Fibroblast of skin of abdomen (primary cell): ENCODE measurements at places on chromosomes 11 and 22.

DNA sequence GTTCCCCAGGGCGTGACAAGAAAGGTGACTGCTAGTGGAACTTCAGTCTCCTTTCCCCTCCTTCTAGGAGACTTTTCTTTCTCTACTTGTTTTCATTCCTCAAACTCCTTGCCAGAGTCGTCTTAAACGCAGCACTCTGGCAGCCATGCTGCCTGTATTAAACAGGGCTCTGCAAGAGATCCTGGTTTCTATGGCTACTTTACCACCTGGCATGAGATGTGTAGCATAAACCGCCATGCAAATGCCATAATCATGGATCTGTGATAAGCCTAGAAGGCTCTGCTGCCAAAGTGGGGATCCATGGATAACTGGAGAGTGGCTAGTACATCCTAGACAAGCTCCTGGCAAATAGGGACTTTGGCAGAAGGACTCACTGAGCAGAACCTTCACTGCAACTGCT is 321.1 kb downstream of the CADM1 start:
- no peak for DNase-seq

DNA sequence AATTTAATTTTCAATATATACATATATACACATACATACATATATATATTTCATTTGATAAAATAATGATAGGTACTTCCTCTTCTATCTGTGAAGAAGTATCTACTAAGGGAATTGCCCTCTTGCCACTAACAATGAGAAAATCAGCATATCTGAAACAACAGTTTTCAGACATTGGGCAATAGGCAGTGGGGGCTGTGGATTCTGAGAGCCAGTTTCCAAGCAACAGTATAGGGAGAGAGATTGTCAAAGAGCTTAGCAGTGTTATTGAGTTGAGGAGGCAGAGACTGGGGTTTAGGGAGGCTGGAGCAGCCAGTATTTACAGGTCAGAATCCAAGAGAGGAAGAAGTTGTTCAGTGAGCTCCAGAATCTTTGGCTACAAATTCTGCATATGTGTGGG is 119.3 kb downstream of the ARFGAP2 start:
- no peak for DNase-seq

DNA sequence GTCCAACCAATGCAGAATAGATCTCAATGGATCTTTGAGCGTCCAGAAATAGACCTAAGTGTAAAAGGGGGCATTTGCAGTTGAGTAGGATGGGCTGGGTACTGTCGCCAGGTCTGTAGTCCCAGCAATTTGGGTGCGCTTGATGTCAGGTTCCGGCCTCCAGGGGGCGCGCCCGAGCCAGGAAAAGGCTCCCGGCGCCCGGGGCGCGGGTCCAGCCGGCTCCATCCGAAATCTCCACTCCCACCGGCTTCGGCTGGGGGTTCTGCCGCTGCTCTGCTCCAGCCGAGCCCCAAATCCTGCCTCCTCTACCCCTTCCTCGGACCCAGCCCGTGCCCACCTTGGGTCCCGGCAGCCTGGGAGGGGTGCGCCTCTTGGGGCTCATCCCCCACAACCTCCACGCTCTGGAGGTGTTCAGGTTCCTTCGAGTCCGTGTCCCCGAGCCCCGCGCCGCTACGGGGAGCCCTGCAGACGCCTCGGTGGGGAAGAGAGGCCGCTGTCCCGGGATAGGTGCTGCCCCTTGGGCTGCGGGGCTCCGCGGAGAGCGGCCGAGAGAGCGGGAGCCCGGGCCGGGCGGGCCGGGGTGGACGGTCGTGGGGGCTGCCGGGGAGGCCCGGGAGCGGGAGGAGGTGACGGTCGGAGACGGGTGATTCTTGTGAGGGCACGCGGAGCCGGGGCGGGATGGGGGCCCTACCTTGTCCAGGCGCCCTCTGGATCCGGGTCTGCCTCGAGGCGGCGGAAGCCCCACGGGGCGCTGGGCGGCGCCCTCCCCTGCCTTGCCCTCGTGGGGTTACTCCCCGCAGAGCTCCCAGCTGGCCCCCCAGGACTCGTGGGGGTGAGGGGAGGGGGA is 13.0 kb upstream of the CYB5R3 start:
- DNase-seq: peak; percentile 67

DNA sequence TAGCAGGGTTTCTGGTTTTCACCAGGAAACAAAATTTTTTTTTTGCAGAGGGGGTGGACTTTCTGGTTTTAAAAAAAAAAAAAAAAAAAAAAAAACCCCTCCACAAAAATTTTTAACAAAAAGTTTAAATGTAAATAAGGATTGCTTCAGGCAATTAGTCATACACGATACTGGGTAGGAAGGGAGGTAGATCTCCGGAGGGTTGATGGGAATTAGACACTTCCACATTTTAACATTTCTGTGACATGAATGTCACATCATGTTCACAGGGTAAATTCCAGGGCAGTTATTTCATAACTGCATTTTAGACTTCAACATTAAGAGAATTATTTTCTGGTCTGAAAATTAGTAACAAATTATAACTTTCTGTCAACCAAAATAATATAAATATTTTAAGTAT is 15.9 kb downstream of the NUP98 start:
- DNase-seq: peak; percentile 36

DNA sequence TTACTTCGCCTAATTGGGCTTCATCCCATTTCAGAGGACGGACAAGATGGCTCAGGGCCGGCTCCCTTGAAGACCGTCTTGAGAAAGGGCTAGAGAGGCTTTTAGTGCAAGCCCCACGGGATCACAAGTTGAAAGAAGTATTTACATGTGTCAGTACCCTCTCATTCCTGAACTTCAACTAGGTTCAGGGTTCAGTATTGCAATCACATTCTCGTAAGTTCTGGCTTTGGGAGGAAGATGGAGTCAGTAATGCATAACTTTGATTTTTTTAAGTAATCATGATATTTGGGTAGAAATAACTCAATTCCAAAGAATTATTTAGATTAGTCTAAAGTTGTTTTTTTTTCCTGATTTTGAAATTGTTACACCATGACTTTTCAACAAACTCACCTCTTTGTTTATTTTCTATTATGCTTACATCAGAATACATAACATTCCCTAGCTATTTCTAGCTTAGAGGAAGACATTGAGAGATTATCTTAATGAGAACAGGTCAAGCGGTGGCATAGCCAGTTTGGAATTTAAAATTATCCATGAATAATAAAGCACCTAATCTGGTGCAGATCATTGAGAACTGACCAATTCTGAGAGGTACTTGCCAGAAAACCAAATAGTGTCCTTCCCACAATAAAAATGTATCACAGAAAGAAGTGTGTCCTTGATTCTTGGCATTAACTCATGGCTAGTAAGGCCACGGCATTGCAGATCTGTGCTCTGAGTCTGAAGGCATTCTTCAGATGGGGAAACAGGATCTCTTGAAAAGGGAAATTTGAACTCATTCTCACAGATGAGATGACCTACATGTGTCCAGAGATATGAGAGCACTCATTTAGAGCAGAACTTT is 92.1 kb upstream of the BLID start:
- DNase-seq: peak; percentile 24

- DNase-seq: no peak
Measured at GRCh38 chr11:13473013-13473722, 10.1 kb upstream of the BTBD10 start.

- no peak for DNase-seq
Measured at GRCh38 chr11:121431820-121432526, 20.1 kb upstream of the SORL1 start.

- DNase-seq: peak; percentile 86
Measured at GRCh38 chr11:61922539-61922938, 5.2 kb upstream of the RAB3IL1 start.

DNA sequence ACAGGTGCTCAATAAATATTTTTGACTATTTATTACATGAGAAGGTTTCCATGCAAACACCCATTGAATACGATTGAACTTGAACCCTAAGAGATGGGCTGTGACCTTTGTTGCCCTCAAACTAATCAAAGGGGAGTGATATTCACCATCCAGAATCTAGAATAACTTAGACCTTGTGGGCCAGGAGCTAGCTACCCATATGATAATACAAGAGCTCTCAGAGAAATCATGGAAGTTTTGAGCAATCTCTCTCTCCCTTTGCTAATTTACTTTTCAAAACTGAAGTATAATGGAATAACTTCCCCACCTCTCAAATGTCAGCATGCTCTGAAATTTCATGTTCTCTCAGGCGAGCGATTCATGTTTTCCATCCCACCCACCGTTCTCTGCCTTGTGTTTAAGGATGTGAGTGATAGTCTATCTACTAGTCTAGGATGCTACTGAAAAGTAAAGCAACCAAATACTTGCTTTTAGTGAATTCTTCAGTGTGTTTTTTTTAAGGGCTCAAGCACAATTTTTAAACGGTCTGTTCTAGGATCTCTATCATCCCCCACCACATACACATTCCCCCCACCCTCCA is 33.3 kb downstream of the BARX2 start:
- no peak for DNase-seq

- DNase-seq: peak; percentile 47
Measured at GRCh38 chr11:16935518-16936302, 78.5 kb downstream of the PLEKHA7 start.

DNA sequence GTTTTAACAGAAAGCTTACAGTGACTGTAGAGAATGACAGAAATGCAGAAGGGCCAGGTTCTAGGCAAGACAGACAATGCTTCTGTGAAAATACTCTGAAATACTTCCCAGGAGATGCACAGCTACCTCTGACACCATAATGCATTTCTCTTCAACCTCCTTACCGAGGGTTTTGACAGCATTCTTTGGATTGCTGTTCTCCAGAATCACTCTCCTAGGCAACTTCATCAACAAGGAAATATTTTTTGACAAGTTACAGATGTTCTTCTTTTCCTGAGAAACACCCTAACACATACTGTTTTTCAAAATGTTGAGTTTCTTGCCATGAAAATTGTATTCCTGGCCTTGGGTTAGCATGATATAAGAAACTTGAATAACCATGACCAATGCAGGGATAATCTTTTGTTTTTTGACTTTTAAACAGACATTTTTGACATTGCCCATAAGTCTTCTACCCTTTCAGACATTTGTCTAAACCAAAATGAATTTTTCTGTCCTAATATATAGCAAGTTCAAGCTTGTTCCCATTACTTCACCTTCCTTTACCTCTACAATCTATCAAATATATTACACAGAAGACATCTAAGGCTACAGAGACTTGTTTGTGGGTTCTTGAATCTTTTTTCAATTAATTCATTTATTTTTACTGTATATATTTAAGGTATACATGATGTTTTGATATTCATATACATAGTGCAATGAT is 108.1 kb downstream of the CCDC34 start:
- DNase-seq: peak; percentile 94

DNA sequence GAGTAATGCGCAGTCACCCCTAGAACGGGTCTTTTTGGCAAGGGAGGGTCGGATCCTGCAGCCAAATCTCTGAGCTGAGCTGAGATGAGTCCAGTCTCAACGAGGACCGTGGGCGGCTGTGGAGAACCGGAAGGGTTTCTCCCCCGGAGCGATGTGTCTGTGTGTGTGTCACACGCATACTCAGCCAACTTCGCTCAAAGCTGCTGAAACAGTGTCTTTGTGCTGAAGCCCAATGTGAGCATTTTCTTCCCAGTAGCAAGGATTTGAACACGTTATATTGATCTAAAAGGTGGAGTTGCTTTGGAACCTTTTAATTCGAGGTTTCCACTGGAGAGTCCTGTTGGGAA is 1.4 kb upstream of the CELSR1 start:
- peak; percentile 22 for DNase-seq

- DNase-seq: no peak
Measured at GRCh38 chr11:55967914-55968313, 1.8 kb downstream of the OR10AG1 start.
